ENCODE measurements at places on chromosomes 1 and 21.

GRCh38 chr1:16978567-16979474 is 1.6 kb downstream of the MFAP2 start:
- DNase-seq: no peak

- DNase-seq: no peak
These were observed 28.6 kb downstream of the KRTAP10-1 start for GRCh38 chr21:44511219-44511937.

DNA sequence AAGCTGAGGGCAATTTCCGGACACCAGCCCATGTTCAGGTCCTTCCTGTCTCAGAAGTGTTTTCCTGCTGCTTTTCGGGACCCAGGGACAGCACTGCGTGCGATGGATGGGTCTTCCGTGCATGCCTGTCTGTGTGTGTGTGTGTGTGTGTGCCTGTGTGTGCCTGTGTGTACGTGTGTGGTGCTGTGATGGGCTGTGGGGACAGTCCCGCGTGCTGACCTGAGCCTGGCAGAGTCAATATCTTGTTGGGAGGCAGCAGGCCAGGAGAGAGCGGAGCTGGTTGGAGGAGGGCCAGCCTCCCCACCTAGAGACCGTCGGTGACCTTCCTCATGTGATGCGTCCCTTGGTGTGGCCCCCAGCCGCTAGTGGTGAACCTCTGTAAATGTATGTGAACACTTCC is 13.7 kb downstream of the SKI start:
- DNase-seq: no peak

- no peak for DNase-seq
These were observed 10.7 kb downstream of the MR1 start for GRCh38 chr1:181044449-181044966.

- DNase-seq: no peak
These were observed 146.3 kb upstream of the DNAH14 start for GRCh38 chr1:224783006-224783651.

GRCh38 chr1:106780066-106780465 is 276.4 kb upstream of the PRMT6 start:
- DNase-seq: no peak

DNA sequence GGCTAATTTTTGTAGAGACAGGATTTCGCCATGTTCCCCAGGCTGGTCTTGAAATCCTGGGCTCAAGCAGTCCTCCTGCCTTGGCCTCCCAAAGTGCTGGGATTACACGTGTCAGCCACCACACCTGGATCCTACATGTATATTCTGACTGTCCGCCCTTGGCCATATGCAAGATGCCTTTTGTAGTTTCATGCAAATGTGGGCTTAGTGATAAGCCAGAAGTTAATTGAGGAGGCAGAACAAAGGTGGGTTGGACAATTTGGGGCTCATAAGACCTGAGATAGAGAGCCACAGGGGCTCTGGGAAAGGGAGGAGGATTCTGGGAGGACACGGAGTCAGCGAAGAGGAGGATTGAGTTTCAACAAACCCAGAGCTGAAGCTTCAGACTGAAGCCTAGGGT is 24.9 kb downstream of the ALPL start:
- no peak for DNase-seq

GRCh38 chr1:44261962-44262361 is 48.7 kb downstream of the DMAP1 start:
- DNase-seq: no peak

GRCh38 chr1:67559222-67559700 is 125.7 kb upstream of the GADD45A start:
- DNase-seq: no peak

- DNase-seq: no peak
These were observed 90.0 kb downstream of the HFM1 start for GRCh38 chr1:91314643-91315042.

DNA sequence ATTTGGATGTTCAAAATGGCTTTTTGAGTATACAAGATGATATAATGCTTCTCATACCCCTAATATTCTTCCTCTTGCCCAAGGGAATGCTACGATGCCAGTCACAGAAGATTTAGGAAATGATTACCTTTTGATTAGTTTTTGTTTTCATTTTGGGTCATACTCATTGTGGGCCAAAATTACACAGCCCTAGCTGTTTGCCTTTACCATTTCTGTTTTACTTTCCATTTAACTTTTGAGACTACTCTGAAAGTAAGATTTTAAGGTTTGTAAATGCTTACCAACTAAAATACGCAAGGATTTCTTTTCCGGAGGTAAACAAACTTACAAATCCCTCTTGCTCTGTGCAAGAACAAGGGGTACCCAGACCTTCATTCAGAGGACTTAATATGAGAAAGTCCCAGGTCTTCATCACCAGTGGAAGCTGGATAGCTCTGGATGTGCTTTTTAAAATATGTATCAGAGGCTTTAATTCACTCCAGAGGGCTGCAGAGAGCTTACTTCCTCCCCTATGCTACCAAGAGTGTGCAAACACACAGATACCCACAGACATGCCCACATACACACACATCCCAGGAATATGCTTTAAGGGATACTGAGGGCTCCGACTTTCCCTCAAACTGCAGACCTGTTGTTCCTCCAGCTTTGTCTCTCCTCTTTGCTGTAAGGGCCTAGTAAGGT is 631.4 kb downstream of the SMYD3 start:
- DNase-seq: no peak

- no peak for DNase-seq
These were observed 84.5 kb downstream of the PLXNA2 start for GRCh38 chr1:208159555-208160258.

GRCh38 chr1:212595787-212596714 is 12.5 kb upstream of the ATF3 start:
- DNase-seq: no peak

DNA sequence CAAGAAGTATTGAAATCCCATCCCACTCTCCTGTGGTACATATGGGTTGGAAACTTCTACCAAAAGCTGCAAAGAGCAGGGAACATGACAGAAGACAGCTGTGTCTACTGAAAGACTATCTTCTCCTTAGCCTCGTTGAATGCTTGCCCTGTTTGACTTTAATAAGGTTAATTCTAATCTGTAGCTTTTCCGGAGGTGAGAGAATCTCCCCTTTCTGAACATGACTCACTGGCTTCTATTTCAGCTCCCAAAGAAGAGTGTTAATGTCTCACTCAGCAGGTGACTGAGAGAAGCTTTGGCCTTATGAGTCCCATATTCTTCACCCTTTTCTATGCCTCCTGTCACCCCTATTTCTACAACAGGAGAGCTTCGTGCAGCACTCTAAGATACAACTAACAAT is 88.3 kb downstream of the HHIPL2 start:
- DNase-seq: no peak

DNA sequence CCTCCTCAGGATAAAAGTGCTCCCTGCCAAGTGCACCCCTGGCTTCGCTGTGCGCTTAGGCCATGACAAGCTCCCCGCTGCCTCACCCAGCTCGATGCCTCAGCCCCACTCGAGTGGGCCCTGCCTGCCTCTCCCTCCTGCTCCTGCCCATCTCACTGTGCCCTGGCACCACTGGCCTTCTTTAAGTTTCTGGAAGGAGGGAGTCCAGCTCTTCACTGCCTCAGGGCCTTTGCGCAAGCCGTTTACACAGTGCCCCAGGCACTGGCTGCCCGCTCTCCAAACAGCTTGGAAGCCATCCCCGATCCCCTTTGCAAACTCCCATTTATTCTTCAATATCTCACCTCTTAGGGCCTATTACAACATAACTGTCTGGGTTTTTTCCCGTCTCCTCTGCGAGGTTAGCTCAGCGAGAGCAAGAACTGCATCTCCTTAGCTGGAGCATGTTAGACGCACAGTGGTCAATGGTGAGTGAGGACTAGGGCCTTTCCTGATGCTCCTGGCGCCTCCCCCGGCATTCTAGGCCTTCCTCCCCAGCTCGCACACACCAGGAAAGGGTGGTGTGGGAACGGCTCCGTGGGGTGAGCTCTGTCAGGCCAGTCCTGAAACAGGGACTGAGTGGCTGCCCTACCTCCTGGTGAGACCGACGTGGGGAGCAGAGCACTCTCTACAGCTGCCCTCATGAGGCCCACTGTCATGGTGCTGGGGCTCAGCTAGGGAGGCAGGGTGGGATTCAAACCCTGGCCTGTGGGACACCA is 31.9 kb downstream of the PODN start:
- DNase-seq: no peak

DNA sequence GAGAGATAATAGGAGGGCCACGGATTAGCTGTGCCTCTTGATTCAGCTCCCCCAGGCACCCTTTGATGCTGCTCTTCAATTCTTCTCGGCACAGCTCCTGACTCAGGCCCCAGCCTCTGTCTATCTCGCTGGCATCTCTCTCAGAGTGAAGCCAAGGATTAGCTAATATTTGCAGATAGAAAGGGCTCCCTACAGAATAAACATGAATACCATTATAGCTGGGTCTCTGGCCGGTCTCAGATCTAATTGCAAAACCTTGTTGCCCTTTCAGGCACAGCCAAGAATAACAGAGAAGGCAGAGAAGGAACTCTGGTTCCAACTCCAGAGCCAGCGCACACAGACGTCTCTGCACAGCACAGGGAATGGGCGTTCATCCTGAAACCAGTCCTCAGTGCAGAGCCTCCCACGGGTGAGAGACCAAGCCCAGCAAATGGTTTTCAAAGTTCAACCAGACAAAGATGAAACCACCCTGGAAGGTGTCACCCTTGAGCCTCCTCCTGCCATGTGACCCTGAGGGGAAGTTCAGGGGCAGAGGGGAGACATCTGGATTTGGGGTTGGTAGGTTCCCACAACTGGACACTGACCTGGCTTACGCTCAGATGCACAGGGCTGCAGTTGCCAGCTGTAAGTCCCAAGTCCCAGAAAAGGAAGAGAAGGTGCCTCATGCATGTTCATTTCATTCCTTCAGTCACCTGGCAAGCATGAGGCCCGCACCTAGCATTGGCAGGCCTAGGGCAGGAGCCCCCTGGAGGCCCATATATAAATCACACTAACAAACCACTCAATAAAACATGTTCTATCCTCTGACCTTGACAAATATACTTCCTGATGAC is 394.0 kb downstream of the NPHP4 start:
- no peak for DNase-seq

DNA sequence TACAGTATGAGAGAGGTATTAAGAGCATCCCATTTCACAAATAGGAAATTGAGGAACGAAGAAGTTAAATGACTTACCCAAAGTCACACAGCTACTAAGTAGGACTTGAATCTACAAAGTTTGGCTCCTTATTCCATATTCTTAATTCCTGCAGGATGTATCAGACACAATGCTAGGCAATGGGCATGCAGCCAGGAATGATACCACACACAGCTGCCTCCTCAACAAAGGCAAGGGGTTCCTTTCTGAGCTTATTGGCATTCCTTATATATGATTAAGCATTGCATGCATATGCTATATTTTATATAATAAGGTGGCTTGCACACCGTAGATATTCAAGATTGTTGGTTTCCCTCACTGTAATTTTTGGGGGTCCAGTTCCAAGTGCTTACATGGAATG is 34.2 kb upstream of the JUN start:
- DNase-seq: no peak
